ENCODE measurements at places on chromosomes 12 and 14. TPM values are rescaled to one million over a fixed set of nuclear protein-coding genes. Genes with fewer than 3 reads are reported as not detected.

CLEC2D gene
- total RNA-seq: 0.64 TPM

ARHGEF40 gene
- 8.3 TPM for total RNA-seq

KCNC2 gene
- not detected for total RNA-seq

CMA1 gene
- not detected for total RNA-seq

BCDIN3D gene
- total RNA-seq: 1.8 TPM

ZNF385A gene
- total RNA-seq: 0.26 TPM

AICDA gene
- total RNA-seq: not detected

FLRT2 gene
- total RNA-seq: 305 TPM

TSPAN19 gene
- 0.13 TPM for total RNA-seq

HOXC4 gene
- total RNA-seq: not detected

TAS2R8 gene
- total RNA-seq: not detected

USP5 gene
- total RNA-seq: 82.5 TPM

STX2 gene
- 22.9 TPM for total RNA-seq

NPFF gene
- total RNA-seq: not detected

LBHD2 gene
- total RNA-seq: not detected

OTX2 gene
- total RNA-seq: not detected

INHBC gene
- not detected for total RNA-seq

CD27 gene
- not detected for total RNA-seq

OR6C2 gene
- total RNA-seq: not detected

RSRC2 gene
- total RNA-seq: 22.6 TPM

POTEM gene
- total RNA-seq: not detected

ESPL1 gene
- total RNA-seq: 6.0 TPM

HOXC11 gene
- not detected for total RNA-seq

RDH11 gene
- total RNA-seq: 84.6 TPM

SMCO2 gene
- 0.13 TPM for total RNA-seq

ALDH1L2 gene
- 0.13 TPM for total RNA-seq

ACTR10 gene
- total RNA-seq: 24.9 TPM

SERPINA10 gene
- not detected for total RNA-seq

TPPP2 gene
- total RNA-seq: not detected

DHH gene
- 0.25 TPM for total RNA-seq

GUCY2C gene
- total RNA-seq: not detected

SDR9C7 gene
- not detected for total RNA-seq

MYO1H gene
- total RNA-seq: not detected

LRP1-AS gene
- not detected for total RNA-seq

GPR65 gene
- total RNA-seq: 0.13 TPM

All from dermis microvascular lymphatic vessel endothelial cell (primary cell).